ENCODE measurements at places on chromosomes 4 and X.

DNA sequence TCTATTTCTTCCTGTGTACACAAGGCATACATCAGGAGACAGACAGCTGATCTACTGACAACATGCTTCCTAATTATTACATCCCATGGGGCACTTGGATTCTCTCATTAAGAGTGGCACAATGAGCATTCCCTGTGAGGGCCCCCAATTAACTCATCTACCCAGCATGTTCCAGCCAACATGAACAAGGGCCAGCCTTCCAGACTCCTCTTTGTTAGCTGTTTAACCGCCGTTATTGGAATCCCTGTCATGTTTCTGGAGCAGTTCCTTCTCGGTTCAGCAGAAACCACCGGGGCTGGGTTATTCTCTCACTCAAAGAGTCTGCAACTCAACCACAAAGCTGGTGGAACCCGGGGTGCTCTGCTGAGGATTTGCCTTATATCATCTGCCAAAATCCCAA is 9.9 kb upstream of the GPM6B start:
- DNase-seq, result no peak

GRCh38 chr4:117324851-117325491 is 239.6 kb upstream of the TRAM1L1 start:
- no peak for DNase-seq

DNA sequence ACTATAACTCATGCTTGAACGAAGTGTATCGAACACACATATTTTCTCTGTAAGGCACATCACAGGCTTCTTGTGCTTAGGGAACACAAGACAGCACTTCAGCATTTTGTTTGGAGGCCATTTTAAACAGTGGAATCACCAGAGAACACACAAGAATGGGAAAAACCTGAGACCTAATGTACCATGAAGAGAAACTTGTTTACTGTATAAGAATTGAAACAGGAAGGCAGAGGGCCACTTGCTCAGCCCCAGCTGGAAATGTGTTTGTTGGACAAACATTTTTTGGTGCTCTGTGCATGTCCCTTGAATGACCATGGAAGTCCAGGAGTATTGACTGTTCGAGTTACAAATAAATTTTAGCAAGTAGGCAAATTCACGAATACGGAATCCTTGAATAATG is 47.5 kb downstream of the RAPGEF2 start:
- no peak for DNase-seq

DNA sequence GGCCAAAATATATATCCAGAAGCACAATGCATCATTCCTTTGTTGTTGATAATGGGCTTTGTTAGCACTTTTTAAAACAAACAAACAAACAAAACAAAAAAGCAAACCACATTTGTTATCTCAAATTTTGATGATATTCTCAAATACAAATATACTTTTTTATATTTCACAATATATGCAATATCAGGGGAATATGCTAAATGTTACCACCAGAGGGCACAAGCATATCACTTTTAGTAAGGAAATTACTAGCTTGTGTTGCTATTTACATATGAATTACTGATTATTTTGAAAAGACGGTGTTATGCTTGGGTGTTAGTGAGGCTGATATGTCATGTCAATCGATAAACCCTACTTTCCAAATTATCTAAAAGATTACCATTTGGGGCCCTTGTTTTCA is 29.1 kb downstream of the RIPPLY1 start:
- DNase-seq, result no peak

GRCh38 chr4:99754756-99755155 is 61.9 kb upstream of the DAPP1 start:
- no peak for DNase-seq

DNA sequence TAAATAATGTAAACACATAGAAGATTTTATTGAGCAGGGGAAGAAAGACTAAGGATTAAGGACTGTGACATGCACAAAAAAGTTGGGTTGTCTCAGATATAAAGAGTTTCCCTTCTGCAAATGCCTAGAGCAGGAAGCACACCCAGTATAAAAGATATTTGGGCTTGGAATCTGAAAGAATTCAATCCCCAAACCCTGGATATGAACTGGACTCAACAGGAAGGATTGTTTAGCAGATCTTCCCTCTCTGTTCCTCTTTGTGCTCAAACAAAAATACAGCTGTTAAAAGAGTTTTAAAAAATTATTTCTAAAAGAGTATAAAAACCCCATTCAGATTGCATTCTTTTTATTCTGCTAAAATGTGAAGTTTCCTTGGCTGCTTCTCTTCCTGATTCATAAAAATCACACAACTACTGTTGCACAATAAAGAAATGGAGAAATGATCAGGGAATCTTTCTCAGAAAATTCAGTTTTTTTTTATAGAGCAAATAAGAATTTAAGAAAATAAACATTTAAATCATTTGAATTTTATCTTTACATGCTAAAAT is 71.4 kb downstream of the PDLIM5 start:
- DNase-seq, result no peak

DNA sequence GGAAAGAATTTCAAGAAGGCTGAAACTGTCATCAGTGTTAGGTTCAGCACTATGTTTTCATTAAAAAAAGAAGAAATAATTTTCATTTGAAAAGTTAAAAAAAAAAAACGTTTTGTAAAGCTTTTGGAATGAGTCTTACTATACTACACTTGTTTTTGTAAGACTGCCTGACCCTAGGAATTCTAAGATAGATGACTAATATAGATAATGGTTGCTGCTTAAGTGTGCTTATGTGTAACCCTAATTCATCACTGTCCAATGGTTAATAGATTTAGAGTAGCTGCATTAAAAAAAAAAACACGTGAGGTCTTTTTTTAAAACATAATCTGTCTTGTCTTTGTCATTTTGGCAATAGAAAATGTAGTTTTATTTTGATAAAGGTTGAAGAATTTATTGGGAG is 323.2 kb downstream of the IL1RAPL1 start:
- DNase-seq, result no peak

DNA sequence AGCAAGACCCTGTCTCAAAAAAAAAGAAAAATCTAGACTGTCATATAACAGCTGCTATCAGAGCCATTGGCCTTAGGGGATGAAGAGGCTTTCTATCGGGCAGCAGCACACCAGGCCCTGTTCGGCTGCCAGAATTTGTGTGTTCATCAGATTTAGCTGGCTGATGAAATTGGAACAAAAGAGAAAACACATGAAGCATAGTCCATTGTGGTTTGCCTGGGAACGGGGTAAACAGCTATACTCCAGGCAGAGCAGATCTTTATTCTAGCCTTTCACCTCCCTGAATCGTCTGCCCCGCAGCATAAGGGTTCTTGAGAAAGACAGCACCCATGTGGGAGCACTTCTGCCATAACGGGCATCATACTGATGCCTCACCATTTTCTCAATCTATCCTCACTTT is 11.6 kb downstream of the TKTL1 start:
- no peak for DNase-seq

Data from thoracic aorta (tissue), 2 donors.